ENCODE measurements at places on chromosomes 3 and 15.

- no peak for DNase-seq
These were observed 143.4 kb downstream of the FEZF2 start for GRCh38 chr3:62229908-62230307.

- DNase-seq, result no peak
These were observed at the start of gene HRH1 for GRCh38 chr3:11154036-11154952. HRH1 (plus strand) TSS chr3:11154493; CDS start chr3:11259038, 104,545 bp downstream.

- peak; percentile 26 for DNase-seq
These were observed 75.6 kb upstream of the SNTN start for GRCh38 chr3:63576846-63577245.

- no peak for DNase-seq
These were observed 1010.1 kb downstream of the ROBO1 start for GRCh38 chr3:78757731-78758130.

DNA sequence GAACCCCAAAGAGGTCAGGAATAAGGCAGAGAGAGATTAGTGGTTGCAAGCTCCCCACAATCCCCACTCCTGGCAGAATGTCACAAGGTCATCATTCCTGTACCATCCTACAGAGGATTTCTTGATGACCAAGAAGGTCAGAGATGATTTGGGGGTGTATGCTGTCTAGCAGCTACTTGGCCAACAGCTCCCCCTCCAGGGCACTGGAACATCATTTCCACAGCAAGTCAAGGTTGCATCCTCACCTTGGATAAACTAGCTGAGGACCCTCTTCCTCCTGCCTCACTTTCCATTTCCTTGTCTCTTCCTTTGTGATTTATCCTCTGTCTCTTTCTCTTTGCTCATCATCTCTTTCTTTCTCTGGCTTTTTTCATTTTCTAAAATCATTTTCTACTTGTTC, 106.3 kb downstream of the PROS1 start:
- no peak for DNase-seq

DNA sequence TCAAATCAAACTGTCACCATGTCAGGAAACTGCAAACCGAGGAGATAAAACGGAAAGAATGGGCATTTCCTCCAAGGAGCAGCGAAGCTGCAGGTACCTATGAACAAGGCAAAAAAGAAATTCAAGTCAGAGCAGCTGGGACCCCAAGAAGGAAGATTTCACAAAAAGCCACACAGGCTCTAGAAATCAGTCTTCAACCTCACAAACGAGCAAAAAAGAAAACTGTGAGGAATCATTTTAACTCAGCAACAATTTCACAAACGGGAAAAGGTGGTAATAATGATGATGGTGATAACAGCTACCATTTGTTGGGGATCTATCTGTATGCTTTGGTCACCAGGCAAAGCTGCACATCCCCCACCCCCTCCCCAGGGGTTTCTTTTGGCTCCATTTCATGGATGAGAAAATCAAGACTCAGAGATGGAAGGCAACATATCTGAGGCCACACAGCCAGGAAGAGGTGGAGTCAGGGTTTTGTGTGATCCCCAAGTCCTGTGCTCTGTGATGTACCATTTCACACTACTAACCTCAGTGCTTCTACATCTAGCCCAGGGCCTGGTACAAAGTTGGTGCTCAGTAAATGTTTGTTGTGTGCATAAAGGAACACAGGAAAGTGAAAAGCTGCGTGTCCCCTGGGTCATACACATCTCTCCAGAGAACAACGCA, 109.9 kb downstream of the IQSEC1 start:
- no peak for DNase-seq

DNA sequence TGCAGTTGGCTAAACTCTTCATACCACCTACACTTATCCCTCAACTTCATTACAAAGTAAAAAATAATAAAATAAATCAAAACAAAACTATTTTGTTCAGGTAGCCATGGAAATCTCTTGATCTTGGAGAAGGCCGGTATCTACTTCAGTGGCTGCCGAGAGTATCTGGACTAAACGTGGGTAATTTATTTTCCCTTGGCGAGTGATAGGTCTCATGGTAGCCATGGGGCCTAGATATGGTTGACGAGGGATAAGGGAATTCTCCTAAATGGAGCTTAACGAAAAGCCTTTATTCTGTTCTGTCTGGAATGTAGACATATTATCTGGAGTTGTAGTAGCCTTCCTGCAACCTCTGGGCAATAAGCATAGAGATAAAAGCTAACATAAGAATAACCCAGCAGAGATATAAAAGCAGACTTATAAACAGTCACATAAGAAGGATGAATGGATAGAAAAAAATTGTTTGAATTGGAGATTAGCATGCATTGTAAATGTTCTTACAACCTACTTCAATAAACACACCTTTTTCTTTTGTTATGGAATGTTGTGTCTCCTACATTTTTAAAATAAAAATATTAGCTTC, 281.3 kb upstream of the ARRDC4 start:
- DNase-seq, result no peak

GRCh38 chr3:101902041-101902440, 52.7 kb downstream of the NFKBIZ start:
- DNase-seq, result peak; percentile 86

GRCh38 chr3:143109861-143110260, 9.7 kb upstream of the CHST2 start:
- no peak for DNase-seq

- DNase-seq, result no peak
These were observed 184.2 kb upstream of the STAC start for GRCh38 chr3:36196058-36196457.

DNA sequence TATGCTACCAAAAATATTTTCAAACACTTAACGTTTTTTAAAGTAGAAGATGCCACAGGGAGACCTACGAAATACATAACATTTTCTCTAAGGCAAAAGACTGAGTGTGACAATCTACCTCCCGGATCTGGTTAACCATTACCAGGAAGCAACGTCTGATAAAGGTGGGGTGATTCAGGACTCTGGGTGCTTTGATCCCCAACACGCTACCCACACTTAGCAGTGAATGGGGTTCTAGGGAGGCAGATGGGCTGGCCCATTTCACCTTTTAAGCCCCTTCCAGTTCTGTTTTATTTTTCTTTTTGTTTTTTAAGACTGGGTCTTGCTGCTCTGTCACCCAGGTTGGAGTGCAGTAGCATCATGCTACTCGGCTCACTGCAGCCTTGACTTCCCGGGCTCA, 39.5 kb downstream of the EIF4E3 start:
- DNase-seq, result no peak

DNA sequence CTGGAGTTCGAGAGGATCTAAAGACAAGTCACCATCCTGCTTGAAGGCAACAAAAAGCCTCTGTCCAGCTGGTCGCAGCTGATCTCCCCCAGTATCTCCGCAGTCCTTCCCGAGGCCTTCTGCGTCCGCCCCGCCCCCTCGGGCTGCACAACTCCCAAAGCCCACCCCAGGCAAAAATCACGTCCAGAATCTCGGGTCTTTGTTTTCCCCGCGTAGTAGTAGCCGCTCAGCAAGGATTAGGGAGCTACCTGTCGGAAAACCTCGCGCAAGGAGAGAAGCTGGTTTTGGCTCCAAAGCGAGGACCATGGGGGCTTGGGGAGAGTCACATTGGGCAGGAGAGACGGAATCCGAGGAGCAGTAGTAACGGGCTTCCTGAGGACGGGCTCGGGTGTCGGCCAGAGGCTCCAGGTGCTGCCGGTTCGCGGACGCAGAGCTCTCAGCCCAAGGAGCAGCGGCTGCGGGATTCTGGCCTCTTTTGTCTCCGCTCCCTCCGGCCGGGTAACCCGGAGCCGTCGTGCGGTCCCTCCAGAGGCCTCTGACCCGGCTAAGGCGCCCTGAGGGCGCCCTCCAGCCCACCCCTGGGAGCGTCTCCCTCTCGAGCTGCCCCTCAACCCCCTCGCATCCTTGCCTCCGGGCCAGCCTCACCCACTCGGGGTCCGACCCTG, 401 bp downstream of the ZSCAN29 start:
- DNase-seq, result no peak

DNA sequence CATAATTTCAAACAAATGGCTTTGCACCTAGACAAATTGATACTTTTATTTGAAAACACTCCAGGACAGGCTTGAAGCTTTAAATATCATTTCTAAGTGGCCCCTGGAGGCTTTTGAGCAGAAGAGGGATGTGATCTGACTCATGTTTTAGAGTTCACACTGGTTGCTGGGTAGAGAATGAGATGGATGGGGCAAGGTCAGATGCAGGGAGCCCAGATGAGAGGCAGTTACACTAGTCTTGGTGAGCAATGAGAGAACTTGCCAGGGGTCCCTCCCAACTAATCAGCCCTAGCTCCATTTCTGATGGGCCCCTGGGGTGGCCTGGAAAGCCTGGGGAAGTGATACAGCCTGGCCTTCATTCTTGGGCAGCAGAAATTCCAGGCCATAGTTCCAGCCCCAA, 190.4 kb downstream of the MEGF11 start:
- DNase-seq, result no peak

DNA sequence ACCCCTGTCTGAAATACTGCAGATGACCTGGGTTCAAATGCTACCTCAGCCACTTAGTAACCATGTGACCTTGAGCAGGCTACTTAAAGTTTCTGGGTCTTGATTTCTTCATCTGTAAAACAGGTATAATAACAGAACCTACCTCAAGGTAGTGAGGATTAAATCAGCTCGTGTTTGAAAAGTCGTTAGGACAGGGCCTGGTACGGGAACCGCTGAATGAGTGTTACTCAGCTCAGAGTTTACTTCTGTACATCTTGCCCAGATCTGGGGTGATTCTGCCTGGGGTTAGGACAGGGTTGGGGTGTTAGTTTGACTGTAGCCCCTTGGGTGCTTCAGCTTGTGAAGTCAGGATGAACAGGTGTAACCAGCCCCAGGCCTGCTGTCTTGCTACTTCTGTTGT, 1.8 kb downstream of the SEMA4B start:
- DNase-seq, result no peak

- no peak for DNase-seq
These were observed 54.8 kb upstream of the MITF start for GRCh38 chr3:69684309-69684961.

- DNase-seq, result no peak
These were observed 42.9 kb downstream of the PLCH1 start for GRCh38 chr3:155701882-155702465.

DNA sequence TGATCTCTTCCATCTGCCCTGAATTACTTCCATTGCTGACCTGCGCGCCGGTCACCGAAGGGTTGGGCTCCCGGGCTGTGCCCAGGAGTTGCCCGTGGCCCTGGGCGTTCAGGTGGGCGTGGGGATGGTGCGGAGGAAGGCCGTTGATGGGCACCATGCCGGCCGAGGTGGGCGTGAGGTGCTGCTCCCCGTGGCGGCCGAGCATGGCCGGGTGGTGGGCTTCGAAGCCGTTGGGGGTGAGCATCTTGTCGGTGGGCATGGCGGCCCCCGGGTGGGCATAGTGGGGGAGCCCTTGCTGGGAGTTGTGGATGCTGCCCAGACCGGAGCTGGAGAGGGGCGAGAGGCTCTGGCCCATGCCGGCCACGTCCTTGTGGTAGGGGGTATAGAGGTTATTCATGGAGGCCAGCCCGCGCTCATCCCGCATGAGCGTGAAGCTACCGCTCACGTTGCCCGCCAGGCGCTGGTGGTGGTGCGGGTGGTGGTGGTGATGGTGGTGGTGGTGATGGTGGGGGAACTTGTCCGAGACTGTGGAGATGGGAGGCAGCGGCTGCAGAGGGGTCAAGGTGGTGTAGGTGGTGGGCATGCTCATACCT, 1.0 kb downstream of the ONECUT1 start:
- no peak for DNase-seq

DNA sequence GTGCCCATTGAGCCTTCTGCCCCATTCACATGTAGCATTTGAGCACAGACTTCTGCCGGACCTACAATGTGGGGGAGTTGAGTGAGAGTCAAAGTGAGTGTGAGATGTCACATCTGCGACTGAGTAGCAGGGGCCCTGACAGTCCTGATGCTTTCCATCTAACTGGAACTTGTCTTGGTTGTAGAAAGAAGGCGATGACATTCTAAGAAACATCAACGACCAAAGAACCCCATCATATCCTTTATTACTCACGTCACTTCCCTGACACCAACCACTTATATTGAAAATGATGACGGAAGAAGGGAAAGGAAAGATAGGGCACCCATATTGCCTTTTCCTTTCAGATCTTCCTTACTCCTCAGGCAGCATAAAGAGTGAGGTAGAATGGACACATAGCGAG, 30.5 kb downstream of the SMAD3 start:
- no peak for DNase-seq

- no peak for DNase-seq
These were observed 157.9 kb downstream of the RAP2B start for GRCh38 chr3:153319705-153320554.

DNA sequence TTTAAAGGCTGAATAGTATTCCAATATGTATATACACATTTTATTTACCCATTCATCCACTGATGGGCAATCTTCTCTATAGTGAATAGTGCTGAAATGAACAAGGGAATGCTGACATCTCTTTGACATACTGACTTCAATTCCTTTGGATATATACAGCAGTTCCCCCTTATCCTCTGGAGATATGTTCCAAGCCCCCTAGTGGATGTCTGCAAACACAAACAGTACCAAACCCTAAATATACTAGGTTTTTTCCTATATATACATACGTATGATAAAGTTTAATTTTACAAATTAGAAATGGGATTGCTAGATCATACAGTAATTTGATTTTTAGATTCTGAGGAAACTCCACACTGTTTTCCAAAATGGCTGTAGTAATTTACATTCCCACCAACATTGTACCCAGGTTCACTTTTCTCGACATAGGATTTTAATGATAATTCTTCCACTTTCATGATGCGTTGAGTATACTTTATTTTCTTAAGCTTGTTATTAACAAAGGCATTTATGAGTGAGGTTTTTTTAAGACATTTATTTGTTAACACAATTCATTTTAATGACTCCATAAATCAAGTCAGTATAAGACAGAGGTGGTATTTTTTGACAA, 38.2 kb downstream of the VPS13C start:
- no peak for DNase-seq

GRCh38 chr15:101781928-101782327, 21.4 kb upstream of the OR4F6 start:
- DNase-seq, result no peak

Data from trophoblast cell (in vitro differentiated cells and primary cell).